ENCODE measurements at places on chromosomes 12 and 14. TPM values are rescaled to one million over a fixed set of nuclear protein-coding genes. Genes with fewer than 3 reads are reported as not detected.

The KLHDC1 gene
- total RNA-seq, result 3.5 TPM

DNA sequence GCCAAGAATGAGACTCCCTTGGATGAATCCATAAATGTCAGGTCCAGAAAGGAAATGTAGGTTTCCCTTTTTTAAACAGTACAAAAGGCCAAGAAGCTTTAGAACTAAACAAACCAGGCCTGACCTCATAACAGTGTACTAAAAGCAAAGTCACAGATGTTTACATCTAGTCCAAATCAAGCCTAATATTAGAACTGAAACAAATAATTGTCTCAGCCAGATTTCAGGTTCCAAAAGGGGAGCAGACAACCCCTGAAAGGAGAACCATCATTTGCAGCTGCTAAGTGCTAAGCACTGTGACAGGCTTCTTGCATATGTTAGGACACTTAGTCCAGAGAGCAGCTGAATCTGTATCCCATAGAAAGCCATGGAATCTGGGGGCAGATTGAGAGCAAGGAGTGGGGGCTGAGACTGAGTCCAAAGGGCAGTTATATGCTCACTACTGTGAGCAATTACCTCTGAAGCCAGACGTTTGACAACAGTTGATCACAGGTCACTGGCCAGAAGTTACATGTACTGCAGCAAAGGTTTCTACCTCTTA lies 90.1 kb downstream of the STXBP6 start:
- H3K36me3 ChIP-seq, result no peaks in the 10 kb centered on the region
- DNase-seq, result no peak
- no peaks in the 10 kb centered on the region for H3K27me3 ChIP-seq
- H3K4me3 ChIP-seq, result no peak overlapping the region

DNA sequence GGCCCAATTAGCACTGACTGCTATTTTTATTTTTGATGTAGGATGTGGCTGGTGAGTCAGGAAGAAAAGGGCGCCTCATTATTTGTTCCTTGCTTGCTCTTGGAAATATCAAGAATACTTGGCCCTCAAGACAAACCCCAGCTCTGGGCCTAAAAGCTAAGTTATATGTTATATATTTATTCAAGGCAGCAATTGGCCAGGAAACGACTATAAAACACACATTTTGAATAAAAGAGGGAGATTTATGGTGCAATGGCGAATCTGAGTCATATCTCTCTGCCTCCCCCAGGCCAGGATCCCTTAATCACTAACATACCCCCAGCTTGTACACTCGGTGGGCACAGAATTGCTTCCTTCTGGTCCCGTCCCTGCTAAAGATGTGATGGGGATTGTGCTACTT lies 63.3 kb downstream of the TBX5 start:
- DNase-seq, result no peak
- H3K27ac ChIP-seq, result no peak overlapping the region
- no peak overlapping the region for H3K4me3 ChIP-seq
- H3K4me1 ChIP-seq, result no peaks in the 10 kb centered on the region

- no peak overlapping the region for H3K4me3 ChIP-seq
- H3K27me3 ChIP-seq, result peaks cover 8% of the 10 kb centered on the region
- no peaks in the 10 kb centered on the region for H3K36me3 ChIP-seq
- H3K4me1 ChIP-seq, result peaks cover 31% of the 10 kb centered on the region
Measured at GRCh38 chr14:99763527-99764221, 29.5 kb upstream of the EML1 start.

GRCh38 chr14:64715628-64716412 lies 11.6 kb downstream of the PLEKHG3 start:
- no peaks in the 10 kb centered on the region for H3K27me3 ChIP-seq
- H3K27ac ChIP-seq, result peak overlapping the region; percentile 98
- H3K4me1 ChIP-seq, result peaks cover 54% of the 10 kb centered on the region
- no peak for DNase-seq

DNA sequence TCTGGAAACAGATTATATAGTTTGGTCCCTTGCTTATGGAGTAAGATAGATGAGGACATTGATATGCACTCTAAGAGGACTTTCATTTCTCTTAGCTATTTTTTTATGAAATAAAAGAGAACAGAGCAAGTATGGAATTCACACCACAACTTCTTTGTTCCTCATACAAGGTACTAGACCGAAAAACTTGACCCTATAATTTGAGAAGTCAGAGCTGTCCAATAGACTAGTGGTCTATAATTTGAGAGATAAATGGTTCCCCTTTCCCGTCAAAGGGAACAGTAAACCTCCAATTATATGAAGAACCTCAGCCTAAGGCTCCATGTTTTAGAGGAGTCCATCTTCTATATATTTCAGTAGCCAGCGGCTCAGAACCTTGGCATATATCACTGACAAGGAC lies 58.5 kb upstream of the HIF1A start:
- no peaks in the 10 kb centered on the region for H3K4me1 ChIP-seq
- H3K27me3 ChIP-seq, result peaks cover under 1% of the 10 kb centered on the region
- no peak for DNase-seq
- H3K36me3 ChIP-seq, result no peaks in the 10 kb centered on the region
- H3K4me3 ChIP-seq, result no peak overlapping the region

DNA sequence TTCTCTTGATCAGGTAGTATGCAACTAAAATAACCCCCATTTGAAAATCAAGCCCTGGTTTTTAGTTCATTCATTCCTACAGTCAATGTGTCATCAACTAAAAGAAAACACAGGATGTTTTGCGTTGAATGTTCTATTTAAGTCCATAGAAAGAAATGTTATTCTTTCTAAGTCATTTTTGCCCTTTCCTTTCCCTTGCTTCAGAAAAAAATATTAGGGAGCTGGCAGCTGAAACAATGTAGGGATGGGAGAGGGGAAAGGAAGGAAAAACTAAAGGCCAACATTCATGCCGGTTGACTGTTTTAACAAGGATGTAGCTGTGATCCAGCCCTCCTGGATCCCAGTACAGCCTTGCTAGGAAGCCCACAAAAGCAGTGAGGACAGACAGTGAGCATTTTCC lies 155.1 kb downstream of the BTG1 start:
- H3K36me3 ChIP-seq, result no peaks in the 10 kb centered on the region
- H3K27me3 ChIP-seq, result no peaks in the 10 kb centered on the region
- no peak overlapping the region for H3K4me3 ChIP-seq
- no peak for DNase-seq
- peaks cover 22% of the 10 kb centered on the region for H3K4me1 ChIP-seq

- peaks cover 13% of the 10 kb centered on the region for H3K27me3 ChIP-seq
- no peak overlapping the region for H3K27ac ChIP-seq
- no peak for DNase-seq
- no peak overlapping the region for H3K4me3 ChIP-seq
Measured at GRCh38 chr12:47941871-47942613, 21.4 kb upstream of the TMEM106C start.

DNA sequence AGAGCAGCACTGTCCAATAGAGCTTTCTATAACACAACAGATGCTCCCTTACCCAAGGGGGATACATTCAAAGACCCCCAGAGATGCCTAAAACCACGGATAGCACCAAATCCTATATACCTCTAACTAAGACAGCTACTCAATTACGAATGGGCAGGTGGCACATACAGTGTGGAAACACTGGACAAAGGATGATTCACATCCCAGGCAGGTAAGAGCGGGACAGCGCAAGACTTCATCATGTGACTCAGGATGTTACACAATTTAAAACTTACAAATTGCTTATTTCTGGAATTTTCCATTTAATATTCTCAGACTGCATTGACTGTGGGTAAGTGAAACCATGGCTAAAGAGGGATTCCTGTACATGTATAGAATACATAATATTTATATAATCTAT lies 5.5 kb upstream of the HCFC2 start:
- no peak overlapping the region for H3K4me3 ChIP-seq
- DNase-seq, result no peak
- H3K27me3 ChIP-seq, result peaks cover 50% of the 10 kb centered on the region
- H3K4me1 ChIP-seq, result no peaks in the 10 kb centered on the region

- H3K4me3 ChIP-seq, result no peak overlapping the region
- no peaks in the 10 kb centered on the region for H3K36me3 ChIP-seq
- H3K27ac ChIP-seq, result no peak overlapping the region
- no peak for DNase-seq
- H3K4me1 ChIP-seq, result no peaks in the 10 kb centered on the region
- H3K27me3 ChIP-seq, result no peaks in the 10 kb centered on the region
Measured at GRCh38 chr12:47867495-47867941, 37.3 kb downstream of the VDR start.

GRCh38 chr12:74537126-74537706 lies 419 bp upstream of the ATXN7L3B start:
- peak overlapping the region; percentile 100 for H3K27ac ChIP-seq
- H3K4me3 ChIP-seq, result peak overlapping the region; percentile 98
- no peaks in the 10 kb centered on the region for H3K27me3 ChIP-seq
- H3K36me3 ChIP-seq, result peaks cover 44% of the 10 kb centered on the region

DNA sequence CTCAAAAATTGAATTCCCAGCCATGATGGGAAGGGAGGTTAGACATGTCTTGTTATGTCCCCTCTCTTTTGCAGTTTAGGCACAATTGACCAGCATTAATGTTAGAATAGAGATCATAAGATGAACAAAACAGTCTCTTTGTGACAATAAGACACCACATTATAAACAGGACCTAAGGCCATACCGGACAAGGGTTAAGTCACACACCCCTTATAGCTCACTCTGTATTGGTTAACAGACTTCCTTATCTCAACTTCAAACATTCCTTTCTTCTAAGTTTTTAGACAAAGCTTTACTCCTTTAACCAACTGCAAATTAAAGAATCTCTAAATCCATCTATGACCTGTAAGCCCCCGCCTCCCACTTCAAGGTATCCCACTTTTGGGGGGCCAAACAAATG lies 81.1 kb upstream of the CPM start:
- no peak overlapping the region for H3K27ac ChIP-seq
- no peaks in the 10 kb centered on the region for H3K36me3 ChIP-seq
- no peak overlapping the region for H3K4me3 ChIP-seq
- H3K27me3 ChIP-seq, result no peaks in the 10 kb centered on the region

DNA sequence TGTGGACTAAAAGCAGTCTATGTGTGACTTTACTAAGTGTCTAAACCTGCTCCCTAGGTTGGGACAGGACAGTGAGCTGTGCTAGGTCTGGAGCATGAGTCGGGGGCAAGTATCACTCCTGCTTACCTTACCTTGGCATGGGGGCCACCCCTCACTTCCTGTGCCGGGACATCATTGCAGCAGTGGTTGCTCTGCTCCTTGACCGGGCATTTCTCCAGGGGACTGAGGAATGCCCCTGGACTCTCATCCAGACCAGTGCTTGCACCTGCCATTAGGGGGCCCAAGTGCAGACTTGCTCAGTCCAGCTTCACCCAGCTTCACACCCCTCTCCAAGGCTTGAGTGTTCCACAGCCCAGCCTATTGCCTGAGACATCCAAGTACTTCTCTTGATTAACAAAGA lies 84.7 kb upstream of the NELL2 start:
- no peaks in the 10 kb centered on the region for H3K4me1 ChIP-seq
- H3K36me3 ChIP-seq, result no peaks in the 10 kb centered on the region
- no peak overlapping the region for H3K27ac ChIP-seq
- H3K4me3 ChIP-seq, result no peak overlapping the region
- peaks cover 7% of the 10 kb centered on the region for H3K27me3 ChIP-seq
- no peak for DNase-seq

- H3K4me1 ChIP-seq, result peaks cover 3% of the 10 kb centered on the region
- no peak for DNase-seq
- peak overlapping the region; percentile 60 for H3K27ac ChIP-seq
- no peak overlapping the region for H3K4me3 ChIP-seq
Measured at GRCh38 chr14:24964591-24964990, 85.4 kb downstream of the STXBP6 start.

DNA sequence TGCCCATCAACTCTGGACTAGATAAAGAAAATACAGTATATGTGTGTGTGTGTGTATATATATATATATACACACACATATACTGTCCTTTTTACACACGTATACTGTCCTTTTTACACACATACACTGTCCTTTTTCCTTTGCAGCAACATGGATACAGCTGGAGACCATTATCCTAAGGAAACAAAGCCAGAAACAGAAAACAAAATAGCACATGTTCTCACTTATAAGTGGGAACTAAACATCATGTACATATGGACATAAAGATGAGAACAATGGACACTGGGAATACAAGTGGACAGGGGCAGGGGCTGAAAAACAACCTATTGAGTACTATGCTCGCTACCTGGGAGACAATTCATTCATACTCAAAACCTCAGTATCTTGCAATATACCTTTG lies 23.7 kb downstream of the VDR start:
- no peak overlapping the region for H3K4me3 ChIP-seq
- H3K36me3 ChIP-seq, result no peaks in the 10 kb centered on the region
- H3K4me1 ChIP-seq, result no peaks in the 10 kb centered on the region
- no peak overlapping the region for H3K27ac ChIP-seq
- no peaks in the 10 kb centered on the region for H3K27me3 ChIP-seq

DNA sequence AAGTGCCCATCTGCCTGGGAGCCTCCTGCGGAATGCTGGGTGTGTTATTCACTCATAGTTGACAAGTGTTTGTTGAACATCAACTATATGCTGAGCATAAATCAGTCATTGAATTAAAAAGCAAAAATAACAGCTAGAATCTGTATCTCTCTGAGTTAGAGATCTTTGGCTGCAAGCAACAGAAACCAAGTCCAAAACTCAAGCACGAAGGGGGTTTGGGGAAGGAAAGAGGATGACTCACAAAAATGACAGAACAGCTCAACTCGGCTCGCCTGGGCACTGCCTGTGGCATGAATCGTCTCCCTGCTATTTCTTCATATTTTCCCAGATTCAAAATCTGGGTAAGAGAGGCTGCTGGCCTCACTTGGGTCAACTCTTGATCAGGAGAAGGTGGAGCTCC lies 72.6 kb upstream of the NCOR2 start:
- no peak for DNase-seq
- peak overlapping the region; percentile 21 for H3K4me3 ChIP-seq
- peak overlapping the region; percentile 31 for H3K27ac ChIP-seq
- peaks cover 40% of the 10 kb centered on the region for H3K4me1 ChIP-seq
- no peaks in the 10 kb centered on the region for H3K27me3 ChIP-seq
- H3K36me3 ChIP-seq, result peaks cover 3% of the 10 kb centered on the region

DNA sequence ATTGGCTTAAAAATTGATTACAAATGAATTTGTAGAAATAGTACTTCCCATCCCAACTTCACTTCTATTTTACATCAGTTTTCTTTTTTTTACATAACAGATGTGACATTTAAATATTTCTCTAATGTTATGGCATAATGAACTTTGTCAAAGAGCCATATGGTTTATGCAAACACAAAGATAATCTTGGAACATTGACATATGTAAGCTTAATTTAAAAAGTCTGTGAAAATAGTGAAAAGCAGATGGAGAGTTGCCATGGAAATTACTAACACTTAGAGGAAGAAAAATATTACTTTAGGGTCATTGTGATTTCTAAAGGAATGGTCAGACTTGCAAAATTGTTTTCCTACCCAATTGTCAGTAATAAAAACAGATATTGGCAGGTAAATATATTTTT lies 232.4 kb downstream of the AEBP2 start:
- H3K27ac ChIP-seq, result no peak overlapping the region
- no peaks in the 10 kb centered on the region for H3K27me3 ChIP-seq
- no peak for DNase-seq
- no peak overlapping the region for H3K4me3 ChIP-seq
- H3K36me3 ChIP-seq, result peaks cover 7% of the 10 kb centered on the region
- H3K4me1 ChIP-seq, result no peaks in the 10 kb centered on the region

All from type B pancreatic cell (in vitro differentiated cells).